ENCODE measurements at places on chromosomes 2 and 18.

DNA sequence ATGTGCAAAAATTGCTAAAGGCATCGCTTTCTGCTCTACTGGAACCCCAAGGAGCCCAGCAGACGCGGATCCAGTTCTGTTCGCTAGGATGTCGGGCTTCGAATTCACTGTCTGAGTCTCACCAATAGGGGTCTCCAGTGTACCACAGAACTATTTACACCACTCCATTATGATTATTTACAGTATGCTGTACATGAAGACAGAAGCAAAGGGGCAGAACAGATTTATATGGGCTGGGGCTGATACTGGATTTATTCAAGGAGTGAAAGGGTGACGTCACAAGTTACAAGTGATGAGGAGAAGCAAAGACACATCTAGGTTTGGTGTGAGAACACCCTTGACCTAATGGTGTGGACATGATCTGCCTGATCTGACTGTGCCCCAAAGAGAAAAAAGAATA is 185.3 kb upstream of the ATP5MC3 start:
- no peak for DNase-seq

- no peak for DNase-seq
These were observed 16.9 kb downstream of the HS1BP3 start for GRCh38 chr2:20633794-20634506.

GRCh38 chr18:28846958-28847357 is 670.0 kb upstream of the CDH2 start:
- no peak for DNase-seq

GRCh38 chr2:128501006-128501690 is 182.5 kb upstream of the HS6ST1 start:
- no peak for DNase-seq

- DNase-seq: no peak
These were observed 7.6 kb downstream of the GPATCH11 start for GRCh38 chr2:37091873-37092272.

DNA sequence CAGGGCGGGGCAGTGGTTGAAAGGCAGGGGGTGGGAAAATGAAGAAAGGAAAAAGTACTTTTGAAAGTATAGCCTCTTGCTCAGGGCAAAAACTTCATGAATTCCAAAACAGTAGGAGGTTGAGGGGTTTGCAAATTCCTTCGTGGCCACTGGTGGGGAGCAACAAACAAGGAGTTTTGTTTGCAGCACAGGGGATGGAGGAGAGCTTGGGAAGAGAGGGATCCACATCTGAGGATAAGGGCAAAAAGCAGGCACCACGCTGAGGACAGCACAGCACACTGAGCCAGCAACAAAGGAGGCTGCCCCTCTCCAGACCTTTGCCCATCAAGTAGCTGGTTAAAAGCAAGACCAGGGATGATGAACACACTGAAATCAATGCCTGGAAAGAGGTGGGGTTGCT is 148.9 kb downstream of the TCF4 start:
- DNase-seq: no peak

- DNase-seq: no peak
These were observed 20.8 kb downstream of the TLK1 start for GRCh38 chr2:171139860-171140259.

- DNase-seq: no peak
These were observed 98.1 kb downstream of the ANTXR1 start for GRCh38 chr2:69111076-69111475.

DNA sequence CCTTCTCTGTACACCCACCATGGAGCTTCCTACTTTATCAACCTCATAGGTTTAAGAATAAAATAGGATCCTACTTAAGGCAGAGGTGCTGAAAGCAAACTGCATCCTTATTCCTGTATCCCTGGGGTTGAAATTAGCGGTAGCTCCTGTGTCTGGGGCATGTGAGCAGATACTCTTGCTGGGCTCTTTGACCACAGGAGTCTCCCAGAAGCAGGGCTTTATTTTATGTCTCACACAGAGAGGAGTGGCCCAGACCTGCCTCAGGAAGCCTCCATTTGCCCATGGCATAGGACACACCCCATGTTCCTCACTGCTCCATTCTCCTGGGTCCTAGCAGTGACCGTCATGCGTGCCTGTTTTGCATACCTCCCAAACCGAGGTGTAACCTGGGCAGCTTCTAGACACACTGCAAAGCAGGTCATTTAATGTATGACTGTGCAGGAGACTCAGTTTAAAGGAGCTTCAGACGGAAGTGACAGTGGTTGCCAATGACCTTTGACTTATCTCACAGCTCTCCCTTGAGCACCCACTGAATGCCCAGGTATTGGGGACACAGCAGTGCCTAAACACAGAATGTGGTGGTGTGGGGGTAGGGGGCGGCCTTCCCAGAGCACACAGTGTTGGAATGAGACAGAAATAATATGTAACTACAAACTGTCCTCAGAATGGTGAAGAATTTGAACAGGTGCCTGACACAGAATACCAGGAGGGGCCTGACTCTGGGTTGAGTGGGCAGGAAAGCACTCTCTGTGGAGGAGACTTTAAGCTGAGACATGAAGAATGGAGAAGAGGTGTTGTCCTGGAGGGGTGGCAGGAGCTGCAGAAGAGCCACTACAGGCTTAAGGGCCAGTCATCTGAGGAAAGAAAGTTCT is 3.7 kb downstream of the TMEM37 start:
- no peak for DNase-seq

DNA sequence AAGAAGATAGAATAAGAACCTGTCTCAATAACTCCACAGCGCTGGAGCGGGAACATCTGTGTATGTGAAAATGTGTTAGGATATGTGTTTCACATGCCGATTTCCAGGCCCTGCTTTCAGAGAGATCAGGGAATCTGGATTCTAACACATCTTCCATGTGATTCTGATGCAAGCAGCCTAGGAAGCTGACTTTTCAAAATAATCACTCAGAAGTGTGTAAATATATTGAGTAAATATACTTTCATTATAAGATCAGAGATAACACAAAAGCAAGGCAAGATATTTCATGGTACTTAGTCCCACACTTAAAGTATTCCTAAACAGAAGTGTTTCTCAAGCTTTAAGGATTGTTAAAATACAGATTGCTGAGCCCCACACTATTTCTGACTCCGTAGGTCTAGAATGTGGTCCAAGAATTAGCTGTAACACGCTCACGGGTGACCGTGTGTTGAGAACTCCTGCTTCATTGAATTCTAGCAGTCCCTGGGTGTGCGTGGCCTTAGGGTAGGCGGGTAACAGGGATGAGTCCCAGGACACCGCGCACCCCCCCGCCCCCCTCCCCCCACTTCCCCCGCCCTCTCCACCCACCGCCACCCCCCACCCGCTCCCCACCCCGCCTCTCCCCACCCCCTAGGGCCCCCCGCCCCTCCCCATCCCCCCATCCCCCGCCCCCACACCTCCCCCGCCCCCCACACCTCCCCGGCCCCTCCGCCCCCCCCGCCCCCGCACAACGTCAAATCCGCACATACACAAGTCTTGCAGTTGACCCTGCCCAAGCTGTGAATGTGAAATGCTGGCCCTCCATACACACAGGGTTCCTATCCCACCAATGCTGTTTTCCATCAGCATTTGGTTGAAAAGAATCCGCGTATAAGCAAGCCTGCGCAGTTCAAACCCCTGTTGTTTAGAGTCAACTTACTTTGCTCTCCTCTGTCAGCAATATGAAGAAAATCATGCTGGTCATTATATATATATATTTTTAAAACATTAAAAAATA is 94.2 kb upstream of the SLC39A10 start:
- DNase-seq: no peak

GRCh38 chr18:75324686-75325257 is 102.7 kb downstream of the SMIM21 start:
- DNase-seq: no peak

- no peak for DNase-seq
These were observed 102.1 kb downstream of the PXDN start for GRCh38 chr2:1642066-1642861.

DNA sequence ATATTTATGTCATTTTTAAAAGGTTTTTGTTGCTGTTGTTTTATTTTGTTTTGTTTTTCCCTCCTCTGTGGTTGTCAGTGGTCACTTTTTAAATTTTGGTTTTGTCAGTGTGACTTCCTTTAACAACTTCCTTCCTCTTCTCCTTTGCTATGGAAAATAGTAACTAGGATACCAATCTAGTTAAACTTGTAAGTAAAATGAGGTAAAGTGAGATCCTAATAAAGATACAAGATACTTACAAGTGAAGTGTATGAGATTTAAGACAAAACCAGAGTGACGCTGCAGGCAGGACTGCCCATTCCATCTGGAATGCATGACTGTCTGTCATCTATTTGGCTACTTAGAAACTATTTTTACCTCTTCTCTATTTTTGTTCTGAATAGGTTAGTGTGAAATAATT is 30.6 kb upstream of the CREB1 start:
- no peak for DNase-seq

DNA sequence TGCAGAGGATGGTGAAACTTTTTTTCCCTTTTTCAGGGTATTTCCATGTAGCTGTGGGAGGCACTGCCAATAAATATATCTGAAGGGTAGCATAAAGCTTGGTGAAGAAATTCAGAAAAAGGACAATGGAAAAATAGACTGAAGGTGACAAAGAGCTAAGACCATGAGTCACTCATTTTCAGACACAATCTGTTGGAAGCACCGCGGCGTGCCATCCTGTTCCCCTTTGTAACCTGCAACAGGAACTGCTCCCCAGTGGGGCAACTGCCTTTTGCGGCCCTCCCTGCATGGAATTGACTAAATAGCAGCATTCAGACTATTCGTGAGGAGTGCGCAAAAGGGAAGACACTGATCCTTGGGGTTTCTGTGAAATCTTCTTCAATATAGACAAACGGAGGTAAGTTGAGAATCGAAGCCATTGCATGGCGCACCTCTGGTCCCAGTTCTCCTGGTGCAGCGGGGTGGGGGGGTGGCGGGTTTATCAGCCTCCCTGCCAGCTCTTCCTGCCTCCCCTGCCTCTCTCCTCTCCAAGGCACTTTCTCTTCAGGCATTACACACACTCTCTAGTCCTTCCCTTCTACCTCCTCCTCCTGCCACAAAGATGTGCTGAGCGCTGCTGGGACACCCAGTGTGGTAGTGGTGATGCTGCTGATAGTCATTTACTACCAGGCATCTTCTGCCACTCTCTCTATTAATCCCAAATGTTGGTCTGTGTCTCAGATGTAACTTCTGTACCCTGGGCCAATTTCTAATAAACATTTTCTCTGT is 126.2 kb upstream of the TMEM200C start:
- DNase-seq: no peak

- DNase-seq: no peak
These were observed 138.9 kb downstream of the PTH2R start for GRCh38 chr2:208545403-208546042.

- no peak for DNase-seq
These were observed 326.1 kb upstream of the HS6ST1 start for GRCh38 chr2:128644718-128645256.

GRCh38 chr18:76459687-76460350 is 35.2 kb downstream of the ZNF516 start:
- no peak for DNase-seq

DNA sequence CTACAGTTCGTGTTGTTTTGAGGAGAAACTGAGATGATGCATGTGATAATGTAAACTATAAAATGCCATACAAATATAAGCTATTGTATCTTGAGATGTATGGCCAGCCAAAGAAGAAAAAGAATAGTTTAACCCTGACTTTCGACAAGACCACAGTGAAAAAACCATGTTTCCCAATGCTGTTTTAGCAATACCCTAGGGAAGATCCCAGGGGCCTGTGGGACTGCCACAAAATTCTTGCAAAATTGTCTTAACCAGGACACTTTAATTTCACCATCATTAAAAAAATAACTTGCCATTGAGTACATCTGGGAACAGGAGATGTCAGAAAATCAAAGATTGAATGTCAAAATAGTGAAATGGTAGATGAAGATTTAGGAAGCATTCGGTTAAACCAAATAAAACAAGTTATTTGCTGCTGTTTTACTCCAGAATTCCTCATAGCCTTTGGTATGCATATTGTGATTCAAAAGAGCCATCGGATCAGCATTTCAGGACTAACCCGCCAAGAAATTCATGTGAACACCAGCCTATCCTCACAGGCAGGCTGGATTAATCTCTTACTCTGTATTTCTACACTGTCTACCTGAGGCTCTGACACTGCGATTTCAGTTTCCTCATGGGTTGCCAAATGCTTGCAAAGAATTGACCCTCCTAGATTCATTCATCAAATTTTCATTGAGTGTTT is 49.0 kb upstream of the SP3 start:
- DNase-seq: no peak

DNA sequence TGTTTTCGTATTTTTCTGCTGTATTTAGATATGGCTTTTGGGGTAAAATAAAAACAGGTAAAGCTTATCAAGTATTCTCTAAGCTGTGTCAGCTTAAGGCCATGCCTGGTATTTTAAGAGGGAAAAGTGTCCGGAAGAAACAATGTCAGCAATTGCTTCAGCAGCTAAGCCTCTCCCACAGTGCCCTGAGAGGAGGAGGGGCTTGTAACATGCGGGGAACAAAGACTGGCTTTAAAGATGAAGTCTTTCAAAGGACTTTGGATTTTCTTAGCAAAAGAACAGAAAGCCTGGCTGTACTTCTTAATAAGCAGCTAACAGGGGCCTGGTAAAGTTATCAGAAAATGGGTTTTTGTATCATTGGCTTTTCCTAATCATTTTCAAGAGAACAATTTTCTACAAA is 102.8 kb downstream of the PXDN start:
- DNase-seq: no peak

DNA sequence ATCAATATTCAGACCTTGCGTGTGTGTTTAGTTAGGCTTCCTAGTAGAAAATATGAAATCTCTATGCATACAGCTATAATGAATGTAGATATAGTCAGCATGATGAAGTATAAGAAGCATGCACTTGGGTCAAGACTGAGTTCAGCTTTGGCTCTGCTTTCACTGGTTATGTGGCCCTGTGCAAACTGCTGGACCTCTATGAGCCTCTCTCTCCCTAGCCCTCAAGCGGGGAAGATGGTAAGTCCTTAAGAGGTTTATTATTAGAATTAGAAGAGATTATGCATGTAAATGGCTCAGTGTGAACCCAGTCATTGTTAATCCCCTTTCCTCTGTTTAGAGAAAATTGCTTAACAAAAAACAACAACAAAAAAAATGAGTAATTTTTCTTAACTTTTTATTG is 178.8 kb upstream of the NXPH2 start:
- no peak for DNase-seq

GRCh38 chr2:86533589-86533988 is 29.7 kb downstream of the CHMP3 start:
- DNase-seq: no peak

DNA sequence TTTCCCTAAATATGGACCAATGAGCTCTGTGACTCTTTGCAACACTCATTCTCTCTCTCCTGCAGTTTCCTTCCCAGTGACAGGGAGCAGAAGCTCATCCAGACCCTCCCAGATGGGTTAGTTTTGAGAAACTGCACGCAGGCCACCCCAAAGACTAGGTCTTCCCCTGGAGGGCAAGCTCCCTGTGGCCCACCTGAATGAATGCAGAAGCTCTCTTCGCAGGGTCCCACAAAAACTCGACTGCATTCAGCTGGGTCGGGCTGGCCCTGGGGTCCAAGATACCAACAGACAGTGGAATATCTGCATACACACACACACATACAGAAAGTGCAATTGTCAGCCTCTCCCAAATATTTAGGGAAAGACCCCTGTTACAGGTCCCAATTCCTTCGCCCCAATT is 37.0 kb downstream of the TFCP2L1 start:
- no peak for DNase-seq

- DNase-seq: no peak
These were observed 108.1 kb downstream of the XRCC5 start for GRCh38 chr2:216216951-216217903.

- DNase-seq: peak; percentile 87
These were observed 80.7 kb upstream of the LDLRAD4 start for GRCh38 chr18:13137670-13138419.

- DNase-seq: no peak
These were observed 25.9 kb downstream of the SIGLEC15 start for GRCh38 chr18:45851161-45851925.

Measured in CD4-positive, alpha-beta T cell treated with Interleukin-15 for 1 hour (primary cell).